ENCODE measurements at places on chromosomes 3 and 15.

- no peak for DNase-seq
Measured at GRCh38 chr15:52440414-52440813, 88.3 kb downstream of the MYO5A start.

DNA sequence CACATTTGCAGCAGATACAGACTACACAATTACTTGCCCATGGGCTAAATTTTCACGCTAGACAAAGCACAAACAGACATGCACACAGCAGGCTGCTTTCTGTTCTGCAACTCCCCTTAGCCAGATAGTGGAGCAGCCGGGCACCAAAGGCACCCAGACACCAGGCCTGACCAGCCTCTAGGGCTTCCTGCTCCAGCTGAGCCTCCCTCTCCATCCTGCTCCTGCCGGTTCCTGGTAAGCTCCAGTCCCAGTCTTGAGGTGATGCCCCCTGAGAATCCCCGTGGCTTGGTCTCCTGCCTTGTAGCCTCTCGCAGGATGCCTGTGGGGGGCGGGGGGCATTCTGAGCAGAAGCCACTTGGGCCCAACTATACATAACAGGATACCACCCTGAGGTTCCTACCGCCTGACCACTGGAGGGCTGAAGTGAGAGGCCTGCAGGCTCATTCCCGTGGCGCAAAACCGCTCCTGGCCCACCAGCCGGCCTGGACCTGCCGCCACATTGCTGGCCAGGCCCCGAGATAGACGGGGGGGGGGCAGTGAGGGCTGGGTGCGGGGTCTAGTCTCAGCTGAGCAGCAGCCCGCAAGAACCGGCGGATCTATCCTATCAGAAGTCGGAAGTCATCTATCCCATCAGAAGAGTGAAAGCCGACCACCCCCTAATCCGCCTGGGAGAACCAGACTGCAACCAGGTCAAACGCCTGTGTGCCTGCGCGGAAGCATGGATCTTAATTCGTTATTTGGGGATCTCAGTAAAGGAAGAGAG, 3.9 kb downstream of the FOXL2 start:
- no peak for DNase-seq

GRCh38 chr3:82354228-82354627, 592.8 kb upstream of the GBE1 start:
- DNase-seq: no peak

- no peak for DNase-seq
Measured at GRCh38 chr3:196537319-196537984, 22.3 kb upstream of the SMCO1 start.

GRCh38 chr3:94225148-94225865, 162.4 kb downstream of the NSUN3 start:
- no peak for DNase-seq

DNA sequence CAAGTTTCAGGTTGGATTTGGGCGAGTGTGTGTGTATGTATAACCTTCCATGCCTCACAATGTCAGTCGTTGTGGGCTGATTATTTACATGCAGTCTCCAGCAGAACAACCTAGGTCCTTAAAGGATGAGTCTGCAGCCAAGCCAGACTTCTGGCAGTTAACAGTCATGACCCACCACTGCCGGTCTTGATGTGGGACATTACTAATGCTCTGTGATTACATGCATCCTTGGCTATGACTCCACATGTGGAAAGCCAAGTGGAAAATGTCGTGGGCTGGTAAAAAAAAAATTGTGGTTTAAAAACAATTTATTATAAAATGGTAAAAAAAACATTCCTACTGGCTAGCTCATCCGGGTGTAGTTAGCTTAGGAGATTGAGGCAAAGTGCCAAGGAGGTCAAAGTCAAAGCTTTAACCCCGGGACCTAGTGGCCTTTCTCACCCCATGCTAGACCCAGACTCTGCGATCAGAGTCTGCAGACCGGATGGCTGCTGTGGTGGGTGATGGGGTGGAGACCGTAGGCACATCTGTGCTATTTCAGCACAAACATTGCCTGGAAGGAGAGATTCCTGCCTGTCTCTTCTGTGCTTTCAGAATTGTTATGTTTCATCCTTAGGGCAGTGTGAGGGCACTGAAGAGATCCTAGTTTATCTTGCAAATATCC, 6.8 kb downstream of the RARRES1 start:
- DNase-seq: no peak

DNA sequence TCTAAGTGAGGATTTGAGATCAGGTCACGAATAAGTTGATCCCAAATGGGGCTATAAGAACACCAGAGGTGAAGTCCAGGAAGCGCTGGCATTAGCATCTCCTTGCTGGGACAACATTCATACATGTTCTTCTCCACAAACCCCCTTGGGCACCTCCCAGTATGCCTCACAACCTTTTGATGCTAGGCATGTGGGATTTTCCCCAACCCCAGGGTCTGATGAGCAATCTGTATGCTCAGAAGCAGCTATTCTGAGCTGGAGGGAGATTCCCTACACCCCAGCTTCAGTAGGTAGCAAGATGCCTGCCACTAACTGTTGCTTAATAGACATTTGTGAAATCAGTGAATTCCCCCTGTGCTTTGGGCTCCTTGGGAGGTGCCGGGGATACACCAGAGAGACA, 32.2 kb downstream of the SLC6A11 start:
- no peak for DNase-seq

DNA sequence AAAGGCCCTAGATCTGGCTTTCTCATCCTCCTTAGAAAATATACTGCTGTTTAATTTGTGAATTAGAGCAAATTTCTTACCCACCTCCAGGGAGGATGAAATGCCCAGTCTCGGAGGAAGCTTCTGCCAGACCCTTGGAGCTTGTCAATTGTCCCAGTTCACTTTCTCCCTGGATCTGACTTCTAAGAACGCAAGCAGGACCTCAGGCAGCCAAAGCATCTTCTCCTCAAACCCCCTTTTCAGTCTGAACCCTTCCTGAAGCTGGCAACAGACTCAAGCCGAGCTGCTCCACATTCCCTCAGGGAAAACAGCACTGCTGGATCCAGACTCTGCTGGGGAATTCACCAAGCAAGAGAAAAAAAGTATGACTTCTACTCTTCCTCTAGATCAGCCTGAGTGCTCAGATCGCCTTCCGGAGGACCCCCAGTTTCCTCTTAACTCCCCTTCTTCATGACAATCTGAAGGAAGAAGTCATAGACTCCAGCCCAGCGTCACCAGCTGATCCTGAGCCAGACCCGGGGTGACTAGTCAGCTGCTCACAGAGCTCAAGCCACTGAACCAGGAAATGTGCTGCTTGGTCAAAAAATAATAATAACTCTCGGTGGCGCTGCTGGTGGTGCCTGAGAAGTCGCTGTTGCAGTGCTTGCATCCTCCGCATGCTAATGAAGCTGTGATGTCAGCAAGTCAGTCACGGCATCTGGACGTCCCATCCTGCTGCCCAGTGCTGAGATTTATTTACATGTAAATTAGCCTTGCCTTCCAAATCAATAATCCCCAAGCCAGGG, at the start of gene PRICKLE2:
Gene PRICKLE2 (minus strand): TSS at position 641 of the 785 bp plus-strand sequence. CDS start 26,539 bp downstream, outside the sequence.
- DNase-seq: no peak

- DNase-seq: no peak
Measured at GRCh38 chr15:70420948-70421482, 323.3 kb upstream of the TLE3 start.

DNA sequence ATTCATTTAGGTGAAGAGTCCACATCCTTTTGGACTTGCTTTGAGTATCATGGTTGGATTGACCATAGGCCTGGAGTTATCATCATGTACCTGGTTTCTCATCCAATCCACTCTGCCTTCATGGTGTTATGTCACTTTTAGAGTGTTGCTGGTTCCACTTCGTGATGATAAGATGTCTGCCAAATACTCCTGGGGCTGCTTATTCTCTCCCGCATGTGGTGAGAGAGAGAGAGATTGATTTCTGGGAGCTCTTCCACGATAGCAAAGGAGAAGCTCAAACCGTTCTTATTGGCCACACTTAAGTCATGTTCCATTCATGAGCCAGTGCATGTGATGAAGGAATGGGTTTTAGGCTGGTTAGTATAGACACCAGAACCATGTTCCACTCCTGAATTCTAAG, 47.6 kb downstream of the MITF start:
- no peak for DNase-seq

- DNase-seq: no peak
Measured at GRCh38 chr3:197737749-197738462, 1.2 kb upstream of the RUBCN start.

All from NCI-H526 treated with DMSO at 0.1 percent for 48 hours (cell line).